ENCODE measurements at places on chromosomes 7 and 10.

DNA sequence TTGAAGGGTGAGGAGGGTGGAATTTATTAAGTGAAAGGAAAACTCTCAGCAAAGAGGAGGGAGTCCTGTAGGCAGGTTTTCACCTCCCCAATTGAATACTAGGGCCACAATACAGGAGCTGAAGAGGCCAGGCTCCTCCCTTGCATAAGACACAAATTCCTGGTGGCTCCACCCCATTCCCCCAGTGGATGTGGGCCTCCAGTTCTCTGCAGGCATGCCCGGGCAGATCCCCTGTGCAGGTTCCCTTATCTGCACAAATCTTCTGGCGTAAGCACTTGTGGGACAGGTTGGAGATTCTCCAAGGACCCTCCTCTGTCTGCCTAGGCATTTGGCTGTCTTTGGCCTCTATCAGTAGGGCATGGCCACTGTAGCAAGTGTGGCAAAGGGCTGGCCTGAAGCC is 847.1 kb upstream of the MBL2 start:
- no peak for DNase-seq

DNA sequence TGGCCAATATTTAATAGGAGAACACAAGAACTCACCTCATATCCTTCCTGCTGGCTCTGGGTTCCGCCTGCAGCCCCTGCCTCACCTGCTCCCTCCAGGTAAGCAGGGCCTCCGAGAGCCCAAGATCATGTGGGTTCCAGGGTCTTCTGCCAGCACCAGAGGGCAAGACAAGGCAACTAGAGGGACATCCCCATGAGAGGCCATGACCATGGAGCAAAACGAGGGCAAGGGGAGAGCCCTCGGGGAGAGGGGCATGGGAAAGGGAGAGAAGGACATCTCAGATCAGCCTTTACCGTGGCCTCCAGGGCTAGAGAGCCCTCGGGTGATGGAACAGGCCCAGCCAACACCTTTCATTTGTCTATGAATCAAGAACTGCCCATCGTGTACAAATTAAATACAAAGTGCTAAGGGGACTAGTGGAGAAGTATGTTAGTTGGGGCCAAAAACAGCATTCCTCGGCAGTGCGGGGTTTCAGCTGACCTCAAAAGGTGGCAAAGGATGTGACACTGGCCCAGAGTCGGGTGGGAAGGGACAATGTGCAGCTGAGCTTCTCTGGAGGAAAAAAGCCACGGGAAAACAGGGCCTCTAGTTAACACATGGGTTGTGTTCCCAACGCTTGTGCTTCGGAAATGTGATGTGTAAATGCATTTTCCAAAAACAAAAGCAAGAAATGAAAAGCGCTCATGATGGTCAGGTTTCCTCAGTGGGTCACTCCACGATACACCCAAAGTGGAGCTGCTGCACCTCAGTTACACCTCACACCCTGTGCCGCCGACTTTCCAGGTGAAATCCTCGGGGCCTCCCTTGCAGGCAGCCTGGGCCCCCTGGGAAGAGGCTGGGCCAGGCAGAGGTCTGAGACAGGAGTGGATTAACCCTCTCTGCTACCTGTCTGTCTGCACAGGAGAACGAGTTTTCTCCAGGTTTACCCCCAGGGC is 2.0 kb downstream of the AOC1 start:
- no peak for DNase-seq

DNA sequence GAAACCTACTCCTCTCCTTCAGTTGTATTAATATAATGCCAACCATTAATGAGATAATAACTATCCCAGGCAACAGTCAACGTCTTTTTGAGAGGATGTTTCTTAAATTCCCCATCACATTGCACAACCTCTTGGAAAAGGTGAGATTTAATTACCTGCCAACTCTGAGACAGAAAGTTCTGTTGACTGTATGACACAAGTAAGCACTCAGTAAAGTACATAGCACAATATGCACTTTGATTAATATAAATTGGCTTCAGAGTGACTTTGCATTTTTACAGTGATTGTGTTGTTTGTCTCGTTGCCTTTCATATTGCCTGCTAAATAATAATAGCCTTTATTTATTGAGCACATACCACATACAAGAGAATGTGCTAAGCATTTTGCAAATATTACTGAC is 46.7 kb downstream of the CAV1 start:
- no peak for DNase-seq

GRCh38 chr7:103341466-103341865 is 3.1 kb downstream of the DNAJC2 start:
- no peak for DNase-seq

DNA sequence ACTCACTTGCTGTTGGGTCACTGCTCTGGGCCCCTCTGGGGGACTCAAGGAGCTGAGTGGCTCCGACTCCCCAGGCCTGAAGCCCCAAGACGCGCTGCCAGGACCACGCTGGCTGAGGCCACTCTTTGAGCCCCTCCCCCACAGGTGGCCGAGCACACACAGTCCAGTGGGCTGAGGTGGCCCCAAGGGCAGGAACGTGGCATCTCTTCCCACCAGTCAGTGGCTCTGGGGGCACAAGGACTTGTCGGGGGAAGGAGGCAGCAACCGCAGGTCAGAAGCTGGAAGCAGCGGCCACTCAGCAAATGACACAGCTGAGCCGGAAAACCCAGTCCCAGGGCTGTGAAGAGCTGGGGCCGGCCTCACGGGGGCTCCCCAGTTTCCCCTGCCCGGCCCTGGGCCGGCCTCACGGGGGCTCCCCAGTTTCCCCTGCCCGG is 24.1 kb downstream of the GRIFIN start:
- DNase-seq: no peak

GRCh38 chr7:30474893-30475292 is 3.7 kb downstream of the NOD1 start:
- no peak for DNase-seq

DNA sequence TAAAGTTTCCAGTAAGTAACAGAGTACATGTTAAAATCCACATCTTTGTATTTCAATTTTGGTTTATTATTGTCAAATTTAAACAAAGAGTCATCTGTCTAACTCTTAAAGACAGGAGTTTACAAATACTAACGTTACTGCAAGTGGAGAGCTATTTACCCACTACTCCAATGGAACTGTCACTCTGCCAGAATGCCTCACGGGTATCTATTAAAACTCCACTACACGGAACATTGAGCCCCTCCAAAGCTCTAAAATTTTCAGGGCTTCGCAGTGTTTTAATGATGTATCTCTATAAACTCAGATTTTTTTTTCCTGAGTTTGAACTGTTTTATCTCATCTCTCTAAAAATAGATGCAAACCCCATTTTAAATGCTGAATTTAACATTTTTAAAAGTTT is 388.7 kb upstream of the SEMA3A start:
- no peak for DNase-seq

GRCh38 chr10:131146790-131147189 is 164.7 kb downstream of the TCERG1L start:
- DNase-seq: no peak

GRCh38 chr7:128869944-128870285 is 7.3 kb downstream of the ATP6V1F start:
- DNase-seq: no peak

DNA sequence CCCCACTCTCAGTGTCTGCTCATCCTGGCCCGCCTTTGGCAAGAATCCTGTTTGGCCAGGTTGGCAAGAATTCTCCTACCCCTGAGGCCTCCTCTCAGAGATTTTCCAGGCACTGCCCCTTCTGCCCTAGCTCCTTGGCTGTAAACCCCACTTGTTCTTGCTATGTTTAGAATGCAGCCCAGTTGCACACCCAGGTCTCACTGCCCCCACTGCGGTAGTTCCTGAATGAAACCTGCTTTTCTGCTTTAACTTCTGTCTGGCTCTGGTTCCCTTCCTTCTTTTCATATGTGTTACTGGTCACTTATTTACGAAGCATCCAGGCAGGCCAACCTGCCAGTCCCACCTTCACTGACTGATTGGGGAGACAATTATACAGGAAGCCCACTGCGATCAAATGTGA is 576.9 kb downstream of the GLRX3 start:
- no peak for DNase-seq

DNA sequence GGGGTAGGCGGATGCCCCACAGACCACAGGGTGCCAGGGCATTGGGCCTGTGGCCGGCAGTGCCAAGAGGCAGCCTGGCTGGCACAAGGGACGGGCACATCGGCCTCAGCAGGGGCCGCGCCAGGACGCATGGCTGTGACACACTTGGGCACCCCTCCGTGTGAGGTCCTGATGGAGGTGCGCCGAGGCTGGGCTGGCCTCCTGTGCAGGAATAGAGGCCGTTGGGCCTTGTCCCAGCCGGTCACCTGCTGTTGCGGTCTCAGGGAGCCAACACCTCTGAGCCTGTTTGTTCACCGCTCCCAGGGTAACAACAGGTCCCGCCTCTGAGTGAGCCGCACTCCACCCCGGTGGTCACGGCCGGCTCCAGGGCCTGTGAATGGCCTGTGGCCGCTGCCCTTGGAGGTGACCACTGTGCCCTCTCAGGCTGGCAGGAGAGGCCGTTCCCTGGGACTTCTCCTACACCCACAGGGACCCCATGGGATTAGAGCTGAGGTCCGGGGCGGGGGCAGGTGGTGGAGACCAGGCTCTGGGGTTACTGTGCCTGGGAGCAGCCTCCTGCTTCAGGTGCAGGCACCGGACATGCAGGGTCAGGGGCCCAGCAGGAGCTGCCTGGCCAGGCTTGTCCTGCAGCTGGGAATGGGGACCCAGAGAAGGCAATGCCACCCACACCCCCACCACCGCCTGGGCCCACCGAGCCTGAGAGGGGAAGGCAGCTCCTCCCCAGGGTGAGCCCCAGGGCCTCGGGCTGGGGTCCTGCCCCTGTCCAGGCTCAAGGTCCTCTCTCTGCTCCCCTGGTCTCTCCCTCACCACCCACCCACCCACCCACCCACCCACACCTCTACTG is 12.0 kb downstream of the PWWP2B start:
- DNase-seq: no peak

DNA sequence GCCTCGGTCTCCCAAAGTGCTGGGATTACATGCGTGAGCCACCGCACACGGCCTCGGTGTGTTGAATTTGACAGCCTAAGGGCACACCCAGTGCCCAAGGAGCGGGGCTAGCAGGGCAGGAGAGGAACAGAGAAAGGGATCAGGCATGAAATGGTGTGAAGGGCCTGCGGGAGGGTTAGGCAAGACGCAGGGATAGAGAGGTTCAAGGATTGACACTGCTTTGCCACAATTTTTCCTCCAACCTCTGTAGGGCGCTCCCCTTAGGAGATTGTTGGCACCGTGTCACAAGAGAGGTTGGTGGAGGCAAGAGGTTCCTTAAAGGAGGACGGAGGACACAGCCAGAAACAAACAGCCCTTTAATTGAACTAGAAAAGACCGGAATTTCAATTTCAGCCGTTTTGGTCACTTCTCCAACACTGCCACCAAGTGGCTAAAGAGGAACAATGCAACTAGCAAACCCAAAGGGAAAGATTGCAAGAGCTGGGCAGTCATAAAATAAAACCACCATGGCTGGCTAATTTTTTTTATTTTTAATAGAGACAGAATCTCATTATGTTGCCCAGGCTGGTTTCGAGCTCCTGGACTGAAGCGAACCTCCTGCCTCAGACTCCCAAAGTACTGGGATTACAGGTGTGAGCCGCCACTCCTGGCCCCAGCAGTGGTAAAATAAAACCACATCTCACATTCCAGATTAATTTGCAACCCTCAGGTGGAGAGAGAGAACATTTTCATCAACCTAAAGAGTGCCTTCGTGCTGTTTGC is 6.9 kb upstream of the CREB3L2 start:
- DNase-seq: no peak

- DNase-seq: no peak
Measured at GRCh38 chr10:72847681-72848080, 45.9 kb upstream of the OIT3 start.

GRCh38 chr7:159091041-159091440 is 53.6 kb downstream of the VIPR2 start:
- no peak for DNase-seq

- no peak for DNase-seq
Measured at GRCh38 chr10:112842832-112843360, 107.2 kb upstream of the TCF7L2 start.

DNA sequence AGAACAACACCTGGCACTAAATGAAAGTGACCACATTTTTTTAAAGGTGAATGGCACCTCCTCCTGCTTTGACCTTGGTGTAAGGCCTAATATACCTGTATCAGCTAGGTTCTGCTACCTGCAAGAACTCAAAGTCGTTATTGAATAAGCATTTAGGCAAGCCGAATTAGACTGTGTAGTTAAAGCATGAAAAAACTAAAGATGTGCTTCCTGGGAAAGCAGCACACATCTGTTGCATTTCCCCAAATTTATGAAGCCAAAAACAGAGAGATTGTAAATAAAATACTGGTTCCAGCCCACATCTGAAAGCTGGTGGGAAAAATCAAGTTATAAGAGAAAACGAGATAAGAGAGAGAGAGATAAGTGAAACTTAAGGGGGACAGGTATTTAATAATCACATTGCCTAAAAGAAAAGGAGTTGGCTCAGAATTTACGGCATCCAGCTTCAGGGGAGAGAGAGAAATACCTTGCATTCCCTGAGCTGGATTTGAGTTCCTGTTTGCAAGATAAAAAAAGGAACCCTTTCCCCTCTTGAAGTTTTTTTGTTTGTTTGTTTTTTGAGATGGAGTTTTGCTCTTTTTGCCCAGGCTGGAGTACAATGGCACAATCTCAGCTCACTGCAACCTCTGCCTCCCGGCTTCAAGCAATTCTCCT is 1.8 kb upstream of the XPNPEP1 start:
- no peak for DNase-seq

- DNase-seq: no peak
Measured at GRCh38 chr10:29857843-29858701, 201.3 kb downstream of the JCAD start.

- no peak for DNase-seq
Measured at GRCh38 chr10:62583876-62584615, 209.9 kb downstream of the ZNF365 start.

DNA sequence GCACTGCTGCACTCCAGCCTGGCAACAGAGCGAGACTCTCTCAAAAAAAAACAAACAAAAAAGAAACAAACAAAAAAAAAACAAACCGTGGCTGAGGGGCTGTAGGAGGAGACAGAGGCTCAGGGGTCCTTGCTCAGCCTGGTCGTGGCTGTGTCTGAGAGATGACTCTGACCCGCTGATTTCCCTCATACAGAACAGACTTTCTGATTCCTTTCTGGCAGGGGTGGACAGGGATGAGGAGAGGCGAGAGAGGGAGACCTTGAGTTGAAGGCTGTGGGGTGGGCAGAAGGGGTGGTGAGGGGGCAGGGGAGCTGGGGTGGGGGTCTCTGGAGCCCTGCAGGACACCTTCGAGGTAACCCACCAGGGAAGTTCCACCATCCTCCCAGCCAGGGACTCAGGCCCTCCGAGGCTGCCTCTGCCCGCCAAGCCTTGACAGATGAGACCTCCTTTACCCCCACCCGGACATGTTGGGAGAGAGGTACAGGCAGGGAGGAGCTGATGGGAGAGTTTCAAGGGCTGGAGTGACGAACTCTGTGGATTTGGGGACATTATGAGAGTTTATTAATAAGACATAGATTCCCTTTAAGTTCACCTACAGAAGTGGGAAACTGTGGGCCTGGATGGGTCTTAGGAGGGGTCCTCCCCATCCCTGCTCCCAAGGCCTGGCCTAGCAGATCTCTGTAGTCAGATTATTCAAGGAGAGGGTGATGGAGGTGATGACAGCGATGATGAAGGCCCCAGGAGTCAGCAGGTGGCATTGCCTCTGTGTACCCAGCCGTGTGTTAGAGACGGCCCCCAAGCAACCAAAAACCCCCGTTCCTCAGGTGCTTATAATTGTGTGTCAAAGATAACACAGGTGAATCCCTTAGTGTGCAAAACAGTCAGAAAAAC is 2.0 kb downstream of the MUC12 start:
- no peak for DNase-seq
